ENCODE measurements at places on chromosomes 6 and 20.

DNA sequence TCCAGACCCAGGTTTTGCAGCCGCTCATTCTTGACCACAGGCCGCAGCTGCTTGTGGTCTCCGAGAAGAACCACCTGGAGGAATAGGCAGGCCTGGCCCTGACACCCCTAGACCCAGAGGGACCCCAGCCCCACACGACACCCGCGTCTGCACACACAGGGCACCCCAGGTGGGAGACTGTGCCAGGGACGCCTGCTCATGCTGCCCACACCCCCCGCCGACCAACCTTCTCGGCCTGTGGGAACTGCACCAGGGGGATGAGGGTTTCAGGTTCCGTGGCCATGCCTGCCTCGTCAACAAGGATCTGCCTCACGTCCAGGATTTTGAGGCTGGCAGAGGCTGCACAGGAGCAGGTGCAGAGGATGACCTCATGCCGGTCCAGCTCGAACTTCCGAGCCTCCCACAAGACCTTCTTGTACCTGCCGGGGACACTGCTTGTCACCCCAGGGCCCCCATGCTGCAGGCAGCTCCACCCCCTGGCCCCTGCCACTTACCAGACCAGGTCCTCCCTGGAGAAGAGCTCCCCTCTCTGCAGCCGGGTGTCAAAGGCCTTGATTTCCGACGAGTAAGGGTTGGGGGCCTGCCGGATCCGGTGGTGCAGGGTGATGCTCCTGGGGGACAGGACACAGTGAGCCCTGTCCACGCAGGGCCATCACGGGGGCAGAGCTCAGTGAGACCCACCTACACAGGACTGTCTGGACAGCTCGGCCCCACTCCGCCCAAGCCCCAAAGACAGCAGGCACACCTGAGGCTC lies 7.1 kb downstream of the FNDC11 start:
- no peak for DNase-seq

DNA sequence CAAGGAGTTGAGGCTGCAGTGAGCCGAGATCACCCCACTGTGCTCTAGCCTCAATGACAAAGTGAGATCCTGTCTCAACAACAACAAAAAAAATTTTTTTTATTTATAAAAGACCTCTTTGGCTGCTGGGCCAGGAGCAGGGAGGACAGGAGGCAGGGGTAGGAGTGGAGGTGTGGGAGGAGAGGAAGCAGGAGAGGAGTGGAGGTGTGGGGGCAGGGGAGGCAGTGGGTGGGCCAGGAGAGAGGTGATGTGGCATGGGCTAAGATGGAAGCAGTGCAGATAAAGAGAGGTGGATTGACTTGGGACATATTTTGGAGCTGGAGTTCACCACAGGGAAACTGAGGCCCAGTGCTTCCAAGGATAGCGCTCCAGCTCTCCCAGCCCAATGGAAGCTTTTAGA lies 13.4 kb upstream of the CSNK2A1 start:
- no peak for DNase-seq

GRCh38 chr6:7088076-7088742 lies 19.6 kb upstream of the RREB1 start:
- no peak for DNase-seq

- DNase-seq = peak; percentile 98
These were observed 49.4 kb upstream of the RREB1 start for GRCh38 chr6:7058250-7058923.

- DNase-seq = peak; percentile 44
These were observed 243.8 kb upstream of the FOXQ1 start for GRCh38 chr6:1068068-1068467.

DNA sequence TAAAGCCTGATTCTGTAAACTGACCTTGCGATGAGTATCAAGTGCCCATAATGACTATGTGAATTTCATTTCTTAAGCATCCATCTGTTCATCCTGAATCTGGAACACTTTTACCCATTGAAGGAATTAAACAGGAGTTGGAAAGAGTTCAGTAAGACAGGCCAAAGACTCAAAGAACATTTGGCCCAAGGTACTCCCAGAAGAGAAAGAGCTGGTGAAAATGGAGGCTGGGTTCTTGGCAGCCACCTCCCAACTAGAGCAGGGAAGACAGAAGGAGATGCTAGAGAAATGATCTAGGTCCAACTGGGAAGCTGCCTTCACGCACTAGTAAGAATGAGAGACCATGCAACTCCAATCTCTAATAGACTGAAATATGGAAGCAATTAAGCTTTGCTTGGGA lies 290.8 kb upstream of the RNF24 start:
- DNase-seq = no peak

All from A172 (cell line).